Endothelial cell of coronary artery (primary cell): ENCODE measurements at places on chromosomes 3 and 15. TPM values are rescaled to one million over a fixed set of nuclear protein-coding genes. Genes with fewer than 3 reads are reported as not detected.

The ANKRD34C gene
- total RNA-seq, result not detected in 2 replicates

The UQCC5 gene
- 7.3 and 11.6 TPM in 2 replicates for total RNA-seq

The GHSR gene
- total RNA-seq, result not detected in 2 replicates

The PLSCR2 gene
- 0.18 TPM in 1 of 2 replicates, not detected in the other for total RNA-seq

The IGF2BP2 gene
- 48.4 and 60.6 TPM in 2 replicates for total RNA-seq

The CRYGS gene
- total RNA-seq, result 0.99 and 2.2 TPM in 2 replicates

The CIB1 gene
- total RNA-seq, result 41.0 and 47.0 TPM in 2 replicates

The SETMAR gene
- 8.2 and 11.6 TPM in 2 replicates for total RNA-seq

The DUOX1 gene
- not detected in 2 replicates for total RNA-seq

The GOLGA6B gene
- total RNA-seq, result not detected in 2 replicates

The USP4 gene
- total RNA-seq, result 26.7 and 33.3 TPM in 2 replicates

The MYRIP gene
- total RNA-seq, result 5.5 and 8.3 TPM in 2 replicates

The CCR2 gene
- total RNA-seq, result not detected in 2 replicates

The GOLGA8S gene
- total RNA-seq, result under 0.01 and 0.09 TPM in 2 replicates

The TM4SF18 gene
- 56.6 and 75.3 TPM in 2 replicates for total RNA-seq

The ATP13A5 gene
- not detected in 2 replicates for total RNA-seq
